ENCODE measurements at places on chromosomes 4 and X. TPM values are rescaled to one million over a fixed set of nuclear protein-coding genes. Genes with fewer than 3 reads are reported as not detected.

DNA sequence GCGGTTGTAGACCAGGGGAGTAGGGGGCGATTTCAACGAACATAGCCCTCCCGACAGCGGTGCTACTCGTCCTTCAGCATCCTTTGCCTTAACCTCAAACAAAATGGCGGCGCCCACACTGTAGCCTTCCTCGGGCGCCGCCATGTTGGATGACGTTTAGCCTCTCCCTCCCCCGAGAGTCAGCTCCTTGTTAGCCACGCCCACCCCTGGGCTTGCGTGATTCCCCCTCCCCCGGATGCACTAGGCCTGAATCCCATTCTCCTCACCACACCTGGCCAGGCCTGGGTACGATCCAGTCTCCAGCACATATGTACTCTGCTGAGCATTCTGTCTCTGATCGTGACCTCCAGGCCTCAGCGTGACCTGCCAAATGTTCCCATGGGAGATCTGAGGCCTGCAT is 49.0 kb upstream of the ZNF157 start:
- DNase-seq, result no peak

- DNase-seq, result no peak
These were observed 15.9 kb upstream of the UBE2D3 start for GRCh38 chr4:102843273-102843672.

- DNase-seq, result no peak
These were observed 89.9 kb downstream of the CFAP299 start for GRCh38 chr4:80425124-80426100.

DNA sequence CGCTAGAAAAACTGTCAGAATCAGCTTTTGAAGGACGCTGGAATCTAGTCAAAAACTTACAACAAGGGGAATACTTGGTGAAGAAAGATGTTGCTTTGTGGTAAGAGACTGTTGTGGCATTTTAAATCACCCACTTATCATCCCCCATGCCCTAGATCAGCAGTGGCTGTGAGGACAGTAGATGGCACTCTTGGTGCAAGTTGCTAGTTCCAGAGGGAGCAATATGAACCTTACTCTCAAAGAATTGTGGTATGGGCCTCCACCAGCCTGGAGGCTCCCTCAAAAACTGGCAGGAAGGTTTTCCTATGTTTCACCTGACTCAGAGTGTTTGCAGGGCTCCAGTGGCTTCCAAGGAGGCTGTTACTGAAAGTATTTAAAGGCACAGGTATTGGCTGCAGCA is 37.7 kb upstream of the SLC16A2 start:
- DNase-seq, result no peak

DNA sequence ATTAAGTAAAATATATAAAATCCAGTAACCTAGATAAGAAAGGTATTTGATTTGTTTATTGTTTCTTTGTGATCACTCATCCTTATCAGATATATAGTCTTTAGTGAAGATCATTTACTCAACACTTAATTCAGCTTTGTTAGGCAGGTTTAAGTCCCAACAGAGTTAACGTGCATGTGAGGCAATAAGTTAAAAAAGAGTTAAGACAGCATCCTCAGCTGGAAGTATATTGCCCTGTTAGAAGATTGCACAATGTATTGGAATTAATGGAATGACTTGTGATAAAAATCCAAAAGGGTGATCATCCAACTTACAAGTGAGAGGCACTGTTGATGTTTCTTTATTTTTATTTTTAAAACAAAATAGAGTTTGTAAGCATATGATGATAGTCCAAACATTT is 1162.1 kb downstream of the RAPGEF2 start:
- no peak for DNase-seq

DNA sequence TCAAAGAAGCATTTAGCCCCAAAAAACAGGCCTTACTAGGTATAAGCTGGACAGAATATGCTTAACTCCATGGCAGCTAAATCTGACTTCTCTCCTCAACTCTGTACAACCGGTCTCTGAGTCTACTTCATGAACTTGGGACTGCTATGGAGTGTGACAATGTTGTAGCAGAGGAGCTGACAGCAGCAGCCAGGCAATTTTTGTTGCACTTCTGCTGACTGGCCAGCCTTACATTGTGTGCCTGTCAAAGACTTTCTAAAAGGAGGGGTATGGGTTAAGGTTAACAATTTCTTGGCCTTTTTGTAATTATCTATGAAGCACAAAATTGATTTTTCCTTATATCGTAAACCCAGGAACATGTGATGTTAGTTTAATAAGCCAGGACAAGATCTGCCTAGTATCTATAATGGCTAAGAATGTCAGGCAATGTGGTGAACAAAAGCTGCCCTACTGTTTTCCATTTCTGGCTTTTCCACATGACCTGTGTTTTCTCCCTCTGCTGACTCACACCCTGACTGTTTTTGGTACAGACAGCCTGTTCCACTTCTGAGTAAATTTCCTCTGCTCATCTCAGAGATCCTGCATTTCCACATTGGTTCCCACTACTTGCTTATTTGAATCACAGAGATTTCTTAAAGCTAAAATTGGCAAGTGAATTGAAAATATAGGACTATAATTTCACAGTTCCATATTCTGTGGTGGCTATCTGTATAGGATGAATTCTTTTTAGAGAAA is 9.3 kb downstream of the NOX1 start:
- no peak for DNase-seq

DNA sequence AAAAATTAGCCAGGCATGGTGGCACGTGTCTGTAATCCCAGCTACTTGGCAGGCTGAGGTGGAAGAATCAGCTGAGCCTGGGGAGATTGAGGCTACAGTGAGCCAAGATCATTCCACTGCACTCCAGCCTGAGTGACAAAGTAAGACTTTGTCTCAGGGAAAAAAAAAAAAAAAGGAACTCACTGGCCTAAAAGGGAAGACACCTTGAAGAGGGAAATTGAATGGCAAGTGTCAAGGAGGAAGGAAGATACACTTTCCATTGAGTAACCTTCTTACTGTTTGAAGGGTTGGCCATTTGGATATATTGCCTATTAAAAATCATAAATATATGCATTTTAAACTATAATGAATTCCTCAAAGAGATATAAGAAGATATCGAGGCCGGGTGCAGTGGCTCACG is 147.5 kb upstream of the FAM241A start:
- DNase-seq, result no peak

GRCh38 chr4:2105559-2105958 is 46.4 kb downstream of the NAT8L start:
- no peak for DNase-seq

DNA sequence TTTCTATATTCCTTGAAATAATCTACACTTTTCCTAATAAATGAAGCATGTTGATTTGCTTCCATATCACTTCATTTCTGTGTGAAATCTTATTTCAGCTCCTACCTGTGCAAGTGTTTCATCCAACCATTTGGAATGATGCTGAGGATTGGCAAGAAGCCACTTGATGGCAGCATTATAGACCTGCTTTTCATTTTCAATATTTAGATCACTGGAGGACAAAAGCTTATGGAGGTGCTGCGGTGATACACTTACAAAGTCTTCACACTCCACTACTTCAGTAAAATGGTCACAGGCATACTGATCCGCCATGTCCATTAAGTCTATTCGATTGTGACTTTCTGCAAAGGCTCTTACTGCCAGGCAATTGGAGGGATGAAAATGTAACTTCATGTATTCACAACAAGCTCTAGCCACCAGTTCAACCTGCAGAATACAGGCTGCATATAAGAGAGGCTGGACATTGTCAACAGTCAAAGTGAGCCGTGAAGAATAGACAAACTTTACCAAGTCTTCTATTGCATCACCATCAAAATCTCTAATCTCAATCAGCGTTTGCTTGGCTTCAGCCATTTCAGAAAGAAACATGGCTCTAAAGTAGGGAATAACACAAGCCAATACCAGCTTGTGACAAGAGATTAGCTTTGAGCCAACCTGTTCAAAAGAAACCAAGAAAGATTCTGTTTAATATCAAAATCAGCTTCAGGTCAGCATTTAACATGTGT is 35.1 kb downstream of the KLHL8 start:
- DNase-seq, result no peak

DNA sequence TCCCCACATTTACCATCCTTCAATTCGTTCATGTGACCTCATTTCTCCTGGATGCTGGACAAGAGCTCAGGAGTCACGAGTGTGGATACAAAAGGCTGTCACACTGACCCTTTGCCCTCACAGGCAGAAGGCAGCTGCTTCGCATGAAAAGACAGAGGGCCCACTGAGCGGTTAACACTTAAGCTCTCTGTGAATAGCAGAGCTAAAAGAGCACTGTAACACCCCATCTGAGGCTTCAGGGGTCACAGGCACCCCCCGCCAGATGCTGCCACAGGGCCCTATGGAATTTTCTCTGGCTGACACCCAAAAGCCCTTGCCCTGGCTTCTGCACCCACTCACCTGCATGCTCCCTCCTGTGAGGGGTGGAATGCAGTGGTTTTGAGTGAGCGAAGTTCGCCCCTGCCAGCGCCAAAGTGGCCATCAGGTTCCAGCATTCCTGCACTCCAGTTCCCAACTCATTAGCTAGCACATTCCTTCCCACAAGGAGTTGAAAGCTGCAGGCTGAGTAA is 360.9 kb downstream of the PPP3CA start:
- DNase-seq, result no peak

DNA sequence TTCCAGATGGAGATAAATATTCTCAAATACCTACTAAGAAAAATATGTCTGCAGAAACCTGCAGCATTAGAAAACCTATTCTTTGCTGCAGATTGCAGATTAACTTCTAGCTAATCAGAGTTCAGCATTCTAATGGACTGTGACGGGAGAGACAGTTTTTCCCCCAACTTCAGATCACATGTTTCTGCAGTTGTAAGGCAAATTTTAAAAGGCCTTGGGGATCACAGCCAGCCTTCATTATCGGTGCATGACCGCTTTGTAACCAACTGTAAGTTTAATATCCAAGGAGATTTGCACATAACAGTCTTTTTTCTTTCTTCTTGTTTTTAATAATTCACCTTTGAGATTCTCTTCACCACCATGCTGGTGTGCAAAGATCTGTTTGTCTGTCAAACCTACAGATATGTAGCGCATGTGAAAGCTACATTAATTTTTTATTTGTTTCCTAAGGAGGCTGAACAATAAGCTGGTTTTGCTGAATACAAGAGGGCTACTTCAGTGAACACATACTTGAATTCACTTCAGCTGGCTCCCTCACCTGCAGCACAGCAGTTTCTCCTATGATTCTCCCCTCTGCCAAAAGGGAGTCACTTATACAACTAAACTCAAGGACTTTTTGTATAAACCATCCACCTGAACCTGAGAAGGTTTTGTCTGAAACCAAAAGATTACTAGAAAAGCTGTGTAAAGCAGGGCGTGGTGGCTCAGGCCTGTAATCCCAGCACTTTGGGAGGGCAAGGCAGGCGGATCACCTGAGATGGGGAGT is 488.5 kb downstream of the RPA4 start:
- no peak for DNase-seq

GRCh38 chr4:9875516-9875915 is 94.1 kb downstream of the DRD5 start:
- no peak for DNase-seq

GRCh38 chr4:141843136-141843535 is 206.8 kb downstream of the IL15 start:
- DNase-seq, result no peak

DNA sequence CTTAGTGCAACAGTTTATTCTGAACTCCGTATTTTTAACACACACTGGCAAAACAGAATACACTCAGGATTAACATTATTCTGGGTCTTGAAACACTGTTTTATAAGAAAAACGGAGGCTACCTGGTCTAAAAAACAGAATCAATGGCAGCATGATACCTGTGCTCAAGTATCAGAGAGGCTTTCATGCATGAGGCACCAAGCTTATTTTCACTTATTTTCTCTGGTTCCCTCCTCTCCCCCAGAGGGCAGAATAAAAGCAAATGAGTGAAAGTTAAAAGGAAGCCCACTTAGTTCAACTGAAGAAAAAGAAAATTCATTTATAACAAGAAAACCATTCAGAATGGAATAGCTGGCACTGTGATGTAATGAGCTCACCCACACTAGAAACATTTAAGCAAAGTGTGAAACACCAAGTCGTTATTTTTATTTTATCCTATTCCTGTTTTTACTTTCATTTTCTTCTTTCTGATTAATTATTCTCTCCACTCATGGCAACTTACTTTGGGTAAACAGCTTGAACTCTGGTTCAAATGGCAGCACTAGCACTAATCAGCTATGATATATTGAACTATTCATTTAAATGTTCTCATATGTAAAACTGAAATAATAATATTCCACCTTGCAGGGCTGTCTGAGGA is 211.8 kb downstream of the PPP3CA start:
- DNase-seq, result no peak

GRCh38 chrX:63661676-63662075 is 123.3 kb downstream of the ARHGEF9 start:
- DNase-seq, result no peak

DNA sequence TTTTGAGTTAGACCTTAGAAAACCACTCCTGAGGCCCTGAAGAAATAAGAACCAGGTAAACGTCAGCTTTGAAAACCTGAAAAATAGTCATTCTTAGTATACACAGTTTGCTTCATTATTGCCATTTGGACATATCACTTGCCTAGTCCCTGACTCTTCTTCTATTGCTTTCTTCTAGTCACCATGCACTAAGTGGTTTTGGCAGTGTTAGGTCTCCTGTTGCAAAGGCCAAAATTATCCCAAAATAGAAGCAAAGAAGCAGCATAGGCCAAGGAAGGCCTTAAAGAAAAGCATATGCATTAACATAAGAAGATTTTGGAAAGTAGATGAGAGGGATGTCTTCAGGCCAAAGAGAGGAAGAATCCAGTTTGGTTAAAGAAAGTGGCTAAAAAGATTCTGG is 24.1 kb upstream of the SMPX start:
- no peak for DNase-seq

DNA sequence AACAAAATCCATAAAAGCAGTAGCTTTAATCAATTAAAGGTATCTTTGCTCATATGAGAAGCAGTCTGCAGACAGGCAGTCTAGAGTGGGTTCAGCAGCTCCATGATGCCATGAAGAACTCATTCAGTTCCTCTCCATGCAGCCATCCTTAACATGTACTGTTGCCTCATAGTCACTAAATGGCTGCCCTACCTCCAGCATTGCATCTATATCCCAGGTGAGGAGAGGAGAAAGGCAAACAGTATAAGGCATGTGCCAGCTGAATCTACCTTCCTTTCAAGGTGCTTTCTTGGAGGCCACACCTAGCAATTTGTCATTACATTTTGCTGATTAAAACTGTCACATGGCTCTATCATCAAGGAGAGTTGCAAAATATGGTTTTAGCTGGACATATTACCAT is 13.2 kb downstream of the CFAP99 start:
- no peak for DNase-seq

GRCh38 chr4:186790630-186791029 is 67.0 kb upstream of the FAT1 start:
- no peak for DNase-seq

GRCh38 chrX:460823-461640 is 74.3 kb upstream of the PPP2R3B start:
- DNase-seq, result no peak

PDE6B gene
- 2.7 TPM for total RNA-seq

EREG gene
- total RNA-seq, result 11.3 TPM

XK gene
- 2.2 TPM for total RNA-seq

PPP4R3C gene
- total RNA-seq, result not detected

DDX53 gene
- not detected for total RNA-seq

NAA11 gene
- total RNA-seq, result not detected

TMSB15C gene
- 1.7 TPM for total RNA-seq

YY2 gene
- total RNA-seq, result 3.4 TPM

HSFX2 gene
- not detected for total RNA-seq

SULT1B1 gene
- total RNA-seq, result 0.95 TPM

TMEM31 gene
- not detected for total RNA-seq

FAM90A26 gene
- not detected for total RNA-seq

PLS3 gene
- total RNA-seq, result 196 TPM

MAGEB6B gene
- total RNA-seq, result not detected

PIGA gene
- 22.5 TPM for total RNA-seq

MYOZ2 gene
- not detected for total RNA-seq
